ENCODE measurements at places on chromosomes 4 and X.
A peak's percentile ranks its signal among the peaks of the same experiment; 100 is the strongest.

DNA sequence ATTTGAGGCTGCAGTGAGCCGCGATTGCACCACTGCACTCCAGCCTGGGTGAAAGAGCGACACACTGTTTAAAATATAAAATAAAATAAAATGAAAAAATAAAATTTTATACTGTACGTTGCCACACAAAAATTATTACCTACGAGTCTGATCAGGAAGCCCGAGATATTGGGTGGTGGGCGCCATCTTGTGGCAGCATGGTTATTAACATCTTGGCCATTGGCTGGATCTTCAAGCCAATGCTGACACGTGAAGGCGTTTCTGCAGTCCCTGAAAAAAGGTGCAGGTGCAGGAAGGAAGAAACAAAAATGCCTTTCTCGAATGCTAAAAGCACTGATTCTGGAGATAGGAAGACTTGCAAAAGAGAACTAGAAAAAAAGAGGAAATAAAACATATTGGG lies 4.9 kb upstream of the TLR8 start:
- DNase-seq = peak; percentile 42

DNA sequence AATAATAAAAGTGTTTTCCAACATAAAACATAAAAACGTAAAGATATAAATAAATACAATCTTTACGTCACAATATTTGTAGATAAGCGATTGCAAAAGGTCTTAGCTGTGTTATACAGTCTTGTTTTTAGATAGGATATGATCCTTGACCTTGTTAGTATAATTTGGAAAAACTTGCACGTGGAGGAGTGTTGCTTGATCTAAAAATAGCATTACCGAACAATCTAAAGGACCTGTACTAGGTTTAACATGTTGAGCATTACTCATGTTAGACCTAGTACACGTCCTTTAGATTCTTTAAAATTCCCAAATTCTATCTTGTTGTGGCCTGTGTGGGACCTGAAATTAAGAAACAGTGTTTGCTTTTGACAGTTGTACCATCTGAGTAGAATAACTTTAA lies 1.6 kb downstream of the METAP1 start:
- no peak for DNase-seq

DNA sequence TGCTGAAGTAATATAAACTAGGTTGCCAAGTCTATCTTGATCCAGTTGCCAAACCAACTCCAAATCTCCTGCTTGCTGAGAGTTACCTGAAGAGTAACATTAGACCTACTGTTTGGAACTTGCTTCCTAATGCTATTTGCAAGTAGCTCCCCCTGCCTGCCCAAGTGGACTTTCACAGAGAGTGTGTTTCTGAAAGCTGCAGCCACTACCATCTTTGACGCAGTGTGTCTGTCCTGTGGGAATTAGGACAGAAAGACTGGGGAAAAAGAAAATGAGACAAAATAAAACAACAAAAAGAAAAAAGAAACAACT lies 195.0 kb upstream of the HS3ST1 start:
- DNase-seq = peak; percentile 10

DNA sequence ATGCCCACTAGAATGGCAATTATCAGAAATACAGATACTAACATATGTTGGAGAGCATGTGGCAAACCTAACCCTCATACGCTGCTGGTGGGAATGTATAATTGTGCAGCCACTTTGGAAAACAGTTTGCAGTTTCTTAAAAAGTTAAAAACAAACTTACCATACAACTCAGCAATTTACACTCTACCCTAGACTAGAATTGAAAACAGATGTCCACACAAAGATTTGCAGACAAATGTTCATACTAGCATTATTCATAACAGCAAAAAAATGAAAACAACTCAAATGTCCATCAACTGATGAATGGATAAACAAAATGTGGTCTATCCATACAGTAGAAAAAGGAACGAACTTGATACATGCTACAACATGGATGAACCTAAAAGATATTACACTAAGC lies 64.4 kb downstream of the SLC9A7 start:
- no peak for DNase-seq

DNA sequence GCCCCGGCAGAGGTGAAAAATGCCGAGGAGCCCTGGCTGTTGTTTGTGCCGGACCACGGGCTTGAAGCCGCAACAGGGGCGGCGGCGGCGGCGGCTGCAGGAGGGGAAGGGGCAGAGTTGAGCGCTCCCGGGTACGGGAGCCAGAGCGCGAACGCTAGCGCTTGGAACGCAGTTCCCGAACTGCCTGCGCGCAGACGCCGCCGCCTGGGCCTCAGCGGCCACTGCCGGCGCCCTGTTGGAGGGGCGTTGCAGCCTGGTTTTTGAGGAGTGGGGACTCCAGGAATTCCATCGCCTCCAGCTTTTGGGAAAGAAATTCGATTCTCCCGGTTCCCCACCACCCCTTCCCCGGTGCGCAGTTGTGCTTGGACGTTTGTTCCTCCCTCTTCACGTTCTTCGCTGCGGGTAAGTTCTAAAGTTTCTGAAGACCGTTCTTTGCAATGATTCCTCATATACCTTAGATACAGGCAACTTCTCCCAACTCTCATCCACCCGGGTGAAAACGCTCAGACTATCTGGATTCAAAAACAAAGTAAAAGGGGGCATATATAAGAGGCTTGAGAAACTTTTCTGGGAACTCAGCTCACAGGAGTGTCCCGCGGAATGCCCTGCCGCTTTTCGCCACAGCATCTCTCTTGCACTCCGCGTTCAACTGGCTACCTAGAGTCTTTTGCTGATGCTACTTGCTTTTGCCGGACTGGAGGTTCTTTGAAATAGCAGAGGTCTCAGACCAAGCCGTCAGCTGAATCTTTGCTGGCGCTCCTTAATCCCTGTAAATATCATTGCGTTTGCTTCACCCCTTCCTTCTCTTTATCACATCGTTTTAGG lies 1.0 kb downstream of the FAT4 start:
- DNase-seq = no peak

DNA sequence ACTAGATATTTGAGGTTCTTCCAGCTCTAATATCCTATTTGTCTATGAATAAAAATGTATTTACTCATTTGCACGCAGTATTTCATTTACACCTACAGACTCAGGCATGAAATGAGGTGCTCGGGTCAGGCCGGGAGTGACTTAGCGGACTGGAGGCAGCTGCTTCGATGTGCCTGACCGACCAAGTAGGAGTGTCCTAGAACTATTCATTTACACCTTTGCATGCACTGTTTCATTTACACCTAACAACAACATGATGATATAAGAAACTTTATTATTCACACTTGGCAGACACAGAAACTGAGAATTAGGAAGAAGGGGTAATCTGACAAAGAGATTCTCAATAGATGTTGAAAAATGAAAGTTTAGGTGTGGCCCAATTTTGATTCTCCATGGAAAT lies 28.7 kb upstream of the FAT1 start:
- DNase-seq = no peak

DNA sequence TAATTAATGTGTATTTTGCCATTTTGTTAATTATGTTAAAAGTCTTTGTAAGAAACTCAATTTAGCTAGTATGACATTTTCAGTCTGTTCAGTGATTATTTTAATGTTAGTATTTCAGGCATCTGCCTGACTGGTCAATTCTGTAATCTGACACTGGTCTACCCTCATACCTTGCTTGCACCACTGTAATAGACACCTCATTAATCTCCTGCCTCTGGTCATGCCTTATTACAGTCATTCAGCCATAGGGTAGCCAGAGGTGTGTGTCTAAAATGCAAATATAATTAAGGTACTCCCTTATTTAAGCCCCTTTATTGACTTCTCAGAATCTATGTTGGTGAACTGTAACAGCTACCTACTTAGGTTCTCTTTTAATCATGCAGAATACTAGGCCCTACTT lies 861.1 kb upstream of the IGFBP7 start:
- DNase-seq = no peak

DNA sequence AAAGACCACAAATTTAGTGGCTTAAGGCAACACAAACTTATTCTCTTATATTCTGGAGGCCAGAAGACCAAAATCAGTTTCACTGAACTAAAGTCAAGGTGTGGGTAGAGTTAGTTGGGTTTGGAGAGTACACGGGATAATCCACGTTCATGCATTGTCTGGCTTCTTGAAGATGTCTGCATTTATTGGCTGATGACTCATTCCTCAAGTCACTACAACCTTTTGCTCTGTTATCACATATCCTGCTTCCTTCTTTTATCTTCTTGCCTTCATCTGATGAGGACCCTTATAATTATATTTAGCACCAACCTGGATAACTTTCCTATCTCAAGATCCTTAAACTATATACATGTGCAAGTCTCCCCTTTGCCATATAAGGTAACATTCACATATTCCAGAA lies 590.0 kb downstream of the FSTL5 start:
- no peak for DNase-seq

GRCh38 chr4:15130441-15130840 lies 128.2 kb downstream of the CPEB2 start:
- no peak for DNase-seq

- DNase-seq = no peak
Measured at GRCh38 chrX:109463784-109464183, 18.1 kb downstream of the GUCY2F start.

DNA sequence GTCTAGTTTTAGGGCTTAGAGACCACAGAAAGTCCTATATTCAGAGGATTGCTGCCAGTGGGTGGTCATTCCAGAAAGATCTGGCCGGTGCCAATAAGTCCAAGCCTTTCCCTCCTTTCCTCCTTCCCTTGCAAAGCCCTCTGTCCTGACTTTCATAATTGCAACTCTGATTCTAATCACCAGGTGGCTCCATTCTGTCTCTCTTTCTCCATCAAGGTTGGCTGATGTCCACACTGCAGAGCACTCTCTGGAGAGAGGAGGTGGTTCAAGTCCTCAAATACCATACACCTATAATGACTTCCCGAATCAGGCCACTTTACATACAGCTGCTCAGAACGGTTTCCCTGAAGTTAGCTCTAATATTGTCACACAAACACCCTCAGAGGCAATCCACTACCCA lies 22.4 kb upstream of the ARMCX4 start:
- DNase-seq = peak; percentile 26

DNA sequence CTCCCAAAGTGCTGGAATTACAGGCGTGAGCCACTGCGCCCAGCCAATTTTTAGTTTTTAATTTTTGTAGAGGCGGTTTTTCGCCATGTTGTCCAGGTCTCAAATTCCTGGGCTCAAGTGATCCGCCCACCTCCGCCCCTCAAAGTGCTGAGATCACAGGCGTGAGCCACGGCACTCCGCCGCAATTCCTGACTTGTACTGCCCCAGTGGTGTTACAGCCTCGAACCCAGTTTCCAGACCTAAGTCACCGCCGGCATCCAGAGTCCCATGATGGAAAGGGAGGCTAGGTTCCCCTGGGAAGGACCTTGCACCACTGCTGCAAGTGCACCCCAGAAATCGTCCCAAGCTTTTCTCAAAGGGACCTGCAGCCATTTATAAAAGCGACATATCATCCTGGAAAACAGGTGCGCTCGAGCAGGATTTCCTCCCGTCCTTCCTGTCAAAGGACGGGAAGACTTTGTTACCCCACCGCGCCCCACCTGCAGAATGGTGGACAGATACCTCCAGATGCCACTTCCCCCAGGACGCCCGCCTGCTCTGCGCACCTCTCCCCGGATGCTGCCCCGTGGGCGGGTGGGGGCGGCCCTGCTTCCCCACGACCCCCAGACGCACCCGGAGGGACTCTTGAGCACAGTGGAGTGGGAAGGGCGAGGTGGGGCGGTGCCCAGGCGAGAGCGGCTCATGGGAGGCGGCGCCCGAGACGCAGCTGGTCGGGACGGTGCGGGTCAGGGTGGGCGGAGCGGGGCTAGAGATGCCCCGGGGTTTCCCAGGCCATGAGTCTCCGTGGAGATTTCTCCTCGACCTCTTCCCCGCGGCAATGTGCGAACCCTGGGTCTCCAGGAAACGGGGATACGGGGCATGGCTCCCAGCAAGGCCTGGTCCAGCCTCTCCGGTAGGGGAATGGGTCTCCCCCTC lies 947 bp upstream of the RPL10 start:
- DNase-seq = peak; percentile 71

GRCh38 chr4:83267121-83267829 lies 17.3 kb downstream of the COQ2 start:
- no peak for DNase-seq

DNA sequence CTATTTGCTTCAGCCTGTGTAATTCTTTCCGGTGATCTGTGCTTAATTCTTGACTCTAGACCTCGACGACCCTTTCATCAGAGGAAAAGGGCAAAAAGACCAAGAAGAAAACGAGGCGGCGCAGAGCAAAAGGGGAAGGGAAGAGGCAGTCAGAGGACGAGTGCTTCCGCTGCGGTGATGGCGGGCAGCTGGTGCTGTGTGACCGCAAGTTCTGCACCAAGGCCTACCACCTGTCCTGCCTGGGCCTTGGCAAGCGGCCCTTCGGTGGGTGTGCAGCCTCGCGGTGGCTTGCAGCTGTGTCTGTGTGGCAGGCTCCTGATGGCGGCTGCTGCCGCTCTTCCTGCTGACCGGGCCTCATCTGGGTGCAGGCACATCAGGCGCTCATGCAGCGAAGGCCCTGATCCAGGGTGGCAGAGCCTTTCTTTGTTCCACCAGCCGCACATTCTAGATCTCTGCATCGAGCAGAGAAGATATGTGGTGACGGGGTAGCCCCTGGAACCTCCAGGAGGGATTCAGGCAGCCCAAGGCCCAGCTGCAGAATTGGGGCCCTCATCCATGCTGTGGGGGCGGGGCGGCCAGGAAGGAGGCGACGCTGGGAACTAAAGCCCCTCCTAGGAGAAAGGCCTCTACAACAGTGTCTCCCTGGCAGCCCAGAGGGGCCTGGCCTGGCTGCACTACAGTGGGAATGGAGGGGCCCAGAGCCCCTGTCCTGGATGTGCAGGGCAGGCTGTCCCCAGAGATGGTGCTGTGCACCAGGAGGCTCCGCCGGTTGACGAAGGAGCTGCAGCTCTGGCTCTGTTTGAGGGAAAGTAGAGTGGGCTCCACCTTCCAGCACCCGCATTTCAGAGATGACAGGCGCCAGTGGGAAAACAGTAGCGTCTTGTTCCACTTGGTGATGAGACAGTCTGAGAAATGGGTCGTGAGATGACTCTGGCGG lies 32.1 kb downstream of the NELFA start:
- no peak for DNase-seq

DNA sequence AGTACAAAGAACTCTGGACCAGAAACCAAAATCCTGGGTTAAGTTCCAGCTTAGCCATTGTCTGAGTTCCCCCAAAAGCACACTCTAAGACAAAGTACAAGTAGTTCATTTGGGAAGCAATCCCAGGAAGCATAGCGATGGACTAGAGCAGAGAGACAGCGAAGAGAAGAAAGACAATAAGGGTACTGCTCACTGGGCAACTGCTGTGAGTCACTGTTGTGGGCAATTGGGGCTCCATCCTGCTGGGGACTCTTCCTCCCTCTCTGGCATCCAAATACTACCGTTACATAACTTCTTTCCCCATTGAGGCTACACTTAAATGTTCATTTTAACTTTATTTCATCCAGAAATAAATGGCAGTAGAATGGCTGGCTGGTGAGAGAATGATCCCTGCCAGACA lies 14.1 kb downstream of the SRPX start:
- no peak for DNase-seq
